ENCODE measurements at places on chromosomes 4 and X.

DNA sequence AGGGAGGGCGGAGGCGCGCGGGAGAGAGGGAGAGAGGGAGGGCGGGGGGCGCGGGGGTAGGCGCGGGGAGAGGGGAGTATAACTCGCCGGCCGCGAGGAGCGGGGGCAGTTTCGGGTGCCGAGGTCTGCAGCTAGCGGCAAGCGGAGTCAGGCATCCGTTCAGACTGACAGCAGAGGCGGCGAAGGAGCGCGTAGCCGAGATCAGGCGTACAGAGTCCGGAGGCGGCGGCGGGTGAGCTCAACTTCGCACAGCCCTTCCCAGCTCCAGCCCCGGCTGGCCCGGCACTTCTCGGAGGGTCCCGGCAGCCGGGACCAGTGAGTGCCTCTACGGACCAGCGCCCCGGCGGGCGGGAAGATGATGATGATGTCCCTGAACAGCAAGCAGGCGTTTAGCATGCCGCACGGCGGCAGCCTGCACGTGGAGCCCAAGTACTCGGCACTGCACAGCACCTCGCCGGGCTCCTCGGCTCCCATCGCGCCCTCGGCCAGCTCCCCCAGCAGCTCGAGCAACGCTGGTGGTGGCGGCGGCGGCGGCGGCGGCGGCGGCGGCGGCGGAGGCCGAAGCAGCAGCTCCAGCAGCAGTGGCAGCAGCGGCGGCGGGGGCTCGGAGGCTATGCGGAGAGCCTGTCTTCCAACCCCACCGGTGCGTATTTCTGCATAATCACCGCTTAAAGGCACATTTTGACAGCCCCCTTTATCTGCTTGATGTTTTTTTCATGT is at the start of gene POU4F2:
TSS of gene POU4F2 (plus strand) at position 108 of the 720 bp plus-strand sequence. CDS start at position 356, 248 bp downstream.
- no peak for DNase-seq

DNA sequence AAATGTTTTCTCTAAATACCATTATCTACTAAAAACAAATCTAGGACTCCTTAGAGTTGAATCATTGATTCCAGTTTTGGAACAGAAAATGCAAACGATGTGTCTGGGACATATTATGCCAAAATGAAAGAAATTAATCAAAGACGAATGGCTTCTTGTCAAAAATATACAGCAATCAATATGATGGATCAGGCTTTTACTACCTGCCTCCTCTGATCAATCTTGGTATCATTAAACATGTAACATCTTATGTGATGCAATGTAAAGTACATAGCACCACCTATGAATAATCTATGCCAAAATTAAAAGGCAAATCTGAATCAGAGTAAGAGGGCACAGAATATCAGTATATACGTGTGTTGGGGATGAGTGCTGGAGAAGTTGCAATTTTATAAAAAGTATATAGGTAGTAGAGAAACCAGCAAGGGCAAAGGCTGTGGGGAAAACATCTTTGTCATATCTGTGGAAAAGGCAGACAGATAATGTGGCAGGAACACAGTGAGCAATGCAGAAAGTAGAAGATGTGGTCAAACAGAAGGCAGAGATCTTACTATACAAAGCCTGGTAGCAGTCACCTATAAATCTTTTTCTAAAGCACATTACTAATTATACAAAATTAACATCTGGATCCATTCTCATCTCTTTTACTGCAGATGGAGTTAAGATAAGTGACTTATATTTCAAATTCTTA is 152.7 kb downstream of the ANTXR2 start:
- no peak for DNase-seq

GRCh38 chrX:21383546-21383945 is 9.3 kb downstream of the CNKSR2 start:
- no peak for DNase-seq

GRCh38 chr4:55393461-55394320 is 2.1 kb upstream of the TMEM165 start:
- no peak for DNase-seq

- DNase-seq = no peak
Measured at GRCh38 chrX:120366794-120367193, 4.9 kb downstream of the ATP1B4 start.

DNA sequence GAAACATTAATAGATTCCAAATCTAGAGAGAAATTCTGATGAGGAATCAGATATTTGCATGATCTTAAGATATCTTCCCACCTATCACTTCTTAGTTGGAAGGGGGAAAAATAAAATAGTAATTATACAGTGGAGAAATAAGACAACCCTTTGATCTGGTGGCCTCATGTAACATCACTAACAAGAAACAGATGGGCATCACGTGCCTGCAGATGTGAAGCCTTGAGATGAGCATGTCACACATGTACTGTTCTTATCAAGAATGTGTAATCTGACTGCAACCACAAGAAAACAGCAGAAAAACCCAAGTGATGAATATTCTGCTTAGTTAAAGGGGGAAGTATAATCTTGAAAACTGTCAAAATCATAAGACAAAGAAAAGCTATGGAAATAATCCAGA is 31.4 kb upstream of the NKX6-1 start:
- DNase-seq = no peak

DNA sequence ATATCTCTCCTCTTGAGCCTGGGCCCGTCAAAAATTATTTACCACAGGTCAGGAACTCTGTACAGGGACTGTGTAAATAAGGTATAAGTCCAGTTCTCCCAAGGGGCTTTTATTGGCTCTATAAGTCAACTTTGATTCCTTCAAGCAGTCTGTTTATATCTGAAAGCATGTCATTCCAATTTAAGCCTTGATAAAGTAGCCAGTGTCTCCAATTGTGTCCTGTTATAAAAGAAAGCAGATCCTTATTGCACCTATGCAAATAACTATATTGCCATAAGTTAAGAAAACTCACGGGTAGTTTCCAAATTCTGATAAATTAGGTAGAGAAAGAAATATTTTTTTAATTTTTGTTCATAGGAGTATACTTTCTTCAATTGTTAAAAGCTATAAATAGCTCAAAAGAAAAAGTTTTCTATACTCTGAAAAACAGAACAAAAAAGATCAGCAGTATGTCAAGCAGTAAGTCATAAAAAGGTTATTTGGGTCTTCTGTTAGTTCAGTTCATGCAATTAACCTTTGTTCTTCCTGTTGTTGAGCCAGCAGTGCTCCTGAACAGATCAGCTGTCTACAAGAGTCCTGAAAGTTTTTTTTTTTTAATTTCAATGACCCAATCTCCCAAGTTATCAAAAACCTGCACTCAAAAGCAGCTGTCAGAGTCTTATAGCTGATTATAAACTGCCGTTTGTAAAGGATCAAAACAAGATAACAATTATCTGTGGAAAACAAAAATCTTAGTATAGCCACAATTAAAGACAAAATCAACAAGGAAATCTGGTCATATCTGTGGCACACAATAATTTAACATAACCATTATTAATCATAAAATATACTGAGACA is 178.4 kb upstream of the GALNT7 start:
- DNase-seq = no peak

DNA sequence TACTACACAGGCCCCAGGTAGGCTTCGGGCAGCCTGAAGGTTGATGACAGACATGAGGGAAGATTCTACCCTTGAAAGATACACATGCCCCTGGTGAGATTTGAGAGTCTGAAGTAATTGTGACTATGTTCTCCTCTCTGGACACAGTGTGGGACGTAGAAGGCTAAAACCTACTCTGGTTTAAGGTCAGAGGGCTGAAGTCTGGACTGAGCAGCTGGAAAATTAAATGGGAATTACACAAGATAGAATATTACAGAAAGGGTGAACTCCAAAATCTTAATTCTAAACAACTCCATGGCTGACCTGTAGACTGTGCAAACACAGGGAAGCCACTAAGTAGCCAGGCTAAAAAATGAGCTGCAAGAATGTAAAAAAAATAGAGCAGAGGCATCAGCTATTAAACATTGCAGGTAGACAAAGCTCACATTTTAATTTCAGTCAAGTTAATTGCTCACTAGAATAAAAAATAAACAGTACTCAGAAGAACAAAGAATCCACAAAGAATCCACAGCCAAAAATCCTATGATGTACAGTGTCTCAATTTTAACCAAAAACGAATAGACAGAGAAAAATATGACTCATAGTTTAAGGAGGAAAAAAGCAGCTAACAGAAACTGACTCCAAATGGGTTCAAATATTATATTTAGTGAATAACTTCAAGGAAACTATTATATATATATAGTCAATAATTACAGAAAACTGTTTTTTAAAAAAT is 170.4 kb downstream of the PCDH18 start:
- DNase-seq = no peak

DNA sequence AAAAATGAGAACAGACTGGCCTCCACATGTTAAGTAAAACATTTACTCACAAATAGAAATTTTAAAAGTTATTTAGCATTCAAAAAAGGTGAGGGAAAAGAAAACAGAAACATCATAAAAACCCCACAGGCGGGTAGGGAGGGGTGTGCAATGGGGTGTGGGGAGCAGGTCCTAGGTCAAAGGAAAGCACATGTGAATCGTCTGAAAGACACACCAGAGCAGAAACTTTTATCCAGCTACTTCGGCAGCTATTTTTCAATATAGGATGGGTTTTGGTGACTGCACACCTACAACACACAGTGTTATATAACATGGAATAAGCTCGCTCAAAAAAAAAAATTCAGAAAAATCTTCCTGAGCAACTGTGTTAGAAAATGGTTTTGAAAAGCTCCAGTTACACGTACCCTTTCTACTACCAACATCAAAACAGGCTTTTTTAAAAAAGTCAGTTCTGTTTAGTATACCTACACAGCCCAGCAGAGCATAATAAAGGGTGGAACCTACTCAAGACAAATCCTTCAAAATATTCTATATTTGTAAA is 1.6 kb downstream of the OTUD4 start:
- DNase-seq = peak; percentile 39

DNA sequence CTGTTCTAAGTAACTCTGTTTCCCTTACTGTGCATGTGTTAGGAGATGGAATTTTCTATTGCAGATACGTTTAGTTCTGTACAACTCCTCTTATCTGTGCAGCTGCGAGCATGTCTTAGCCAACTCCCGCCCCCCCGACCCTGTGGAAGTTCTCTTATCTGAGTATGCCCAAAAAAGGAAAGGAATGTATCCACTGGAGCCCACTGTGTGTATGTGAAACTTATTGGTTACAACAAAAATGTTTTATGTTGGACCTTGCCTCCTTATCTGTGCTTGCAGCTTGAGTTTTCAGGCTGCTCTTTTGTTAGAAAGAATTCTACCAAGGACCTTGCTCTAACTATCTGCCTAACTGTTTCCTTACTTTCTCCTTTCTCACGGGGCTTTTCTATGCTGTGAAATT is 24.2 kb upstream of the DCAF8L2 start:
- DNase-seq = no peak

GRCh38 chr4:14008494-14008893 is 381.0 kb upstream of the BOD1L1 start:
- no peak for DNase-seq

GRCh38 chrX:153055871-153056749 is at the start of gene PNMA3:
TSS of gene PNMA3 (plus strand) at chrX:153056470. CDS start at chrX:153057056, 586 bp downstream.
- no peak for DNase-seq

DNA sequence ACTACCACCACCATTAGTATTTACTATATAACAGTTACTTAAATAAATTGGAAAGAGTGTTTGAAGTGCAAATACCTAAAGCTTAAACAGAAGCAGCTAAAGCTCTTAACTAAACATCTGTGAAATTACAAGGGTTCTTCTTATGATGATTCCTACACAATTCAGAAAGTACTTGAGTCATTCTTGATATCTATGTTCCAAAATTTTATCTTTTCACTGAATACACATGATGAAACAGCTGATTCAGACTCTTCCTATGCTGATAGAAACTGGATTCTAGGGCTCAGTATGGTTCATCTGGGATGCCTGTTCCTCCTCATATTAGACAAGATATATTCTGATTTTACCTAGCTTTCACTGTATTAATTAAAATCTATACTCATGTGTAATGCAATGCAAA is 13.6 kb downstream of the EREG start:
- DNase-seq = no peak

DNA sequence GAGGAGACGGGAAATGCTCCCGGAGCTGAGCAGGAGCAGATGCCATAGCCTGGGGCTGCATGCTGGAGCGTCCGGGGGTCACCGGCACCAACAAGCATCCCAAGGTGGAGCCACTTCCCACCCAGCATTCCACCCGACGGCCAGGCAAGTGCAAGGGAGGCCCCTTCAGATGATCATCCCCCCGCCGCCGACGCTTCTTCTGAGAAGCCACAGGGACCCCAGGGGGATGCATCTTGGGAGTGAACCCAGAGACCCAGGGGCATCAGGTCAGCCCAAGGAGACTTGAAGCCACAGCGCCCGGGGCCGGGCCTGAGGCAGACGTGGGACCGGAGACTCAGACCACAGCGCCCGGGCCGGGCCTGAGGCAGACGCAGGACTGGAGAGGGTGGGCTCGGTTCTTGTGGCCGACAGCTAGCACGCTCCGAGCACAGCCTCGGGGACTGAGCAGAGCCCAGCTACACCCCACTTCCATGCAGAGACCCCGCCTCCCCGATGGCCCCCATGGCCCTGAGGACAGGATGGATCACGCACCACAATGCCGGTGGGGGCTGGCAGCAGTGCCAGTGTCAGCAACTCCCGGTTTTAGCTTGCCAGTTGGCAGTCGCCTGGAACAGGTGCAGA is 33.0 kb upstream of the CPLX1 start:
- no peak for DNase-seq

DNA sequence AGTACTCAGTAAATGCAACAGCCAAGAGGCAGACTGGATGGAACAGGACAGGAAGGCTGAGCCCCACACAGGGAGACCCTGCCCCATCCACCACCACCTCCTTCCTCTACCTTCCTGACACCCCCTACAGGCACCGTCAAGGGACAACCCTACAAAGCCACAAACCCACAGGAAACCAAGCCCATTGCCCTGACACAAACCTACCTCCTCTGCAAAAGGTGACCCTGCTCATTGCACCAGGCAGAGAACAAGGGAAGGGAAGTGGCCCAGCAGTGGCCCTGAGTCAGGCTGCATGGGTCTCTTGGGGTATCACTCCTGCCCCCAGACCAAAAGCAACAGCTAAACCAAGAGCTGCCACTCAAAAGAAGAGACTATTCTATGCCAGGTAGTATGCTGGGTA is 21.0 kb downstream of the JAKMIP1 start:
- no peak for DNase-seq

Data from CD4-positive, alpha-beta T cell treated with Interleukin-1 beta for 1 hour (primary cell).